ENCODE measurements at places on chromosomes 11 and 22.
A peak's percentile ranks its signal among the peaks of the same experiment; 100 is the strongest.

- DNase-seq: peak; percentile 69
These were observed 12.9 kb downstream of the TSPAN32 start for GRCh38 chr11:2314525-2315394.

GRCh38 chr22:36770513-36771231 is 5.2 kb downstream of the IFT27 start:
- DNase-seq: no peak

DNA sequence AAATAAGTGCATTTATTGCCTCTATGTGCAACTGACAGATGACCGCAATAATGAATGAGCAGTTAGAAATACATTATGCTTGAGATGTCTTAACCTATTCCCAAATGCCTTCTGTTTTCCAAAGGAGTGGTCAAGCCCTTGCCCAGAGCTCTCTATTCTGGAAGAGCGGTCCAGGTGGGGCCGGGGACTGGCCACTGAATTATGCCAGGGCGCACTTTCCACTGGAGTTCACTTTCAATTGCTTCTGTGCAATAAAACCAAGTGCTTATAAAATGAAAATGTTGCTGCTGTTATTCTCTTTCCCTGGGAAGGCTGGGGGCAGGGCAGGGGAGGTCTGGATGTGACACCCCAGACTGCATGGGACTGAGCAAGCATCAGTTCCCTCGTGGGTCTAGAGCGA is 11.0 kb downstream of the NEFH start:
- no peak for DNase-seq

- peak; percentile 54 for DNase-seq
These were observed at the start of gene POGLUT3 for GRCh38 chr11:108498046-108498815. POGLUT3 (minus strand) TSS chr11:108498384; CDS start chr11:108498366, 18 bp downstream.

- DNase-seq: peak; percentile 57
These were observed 189.8 kb downstream of the KIRREL3 start for GRCh38 chr11:126810776-126811175.

DNA sequence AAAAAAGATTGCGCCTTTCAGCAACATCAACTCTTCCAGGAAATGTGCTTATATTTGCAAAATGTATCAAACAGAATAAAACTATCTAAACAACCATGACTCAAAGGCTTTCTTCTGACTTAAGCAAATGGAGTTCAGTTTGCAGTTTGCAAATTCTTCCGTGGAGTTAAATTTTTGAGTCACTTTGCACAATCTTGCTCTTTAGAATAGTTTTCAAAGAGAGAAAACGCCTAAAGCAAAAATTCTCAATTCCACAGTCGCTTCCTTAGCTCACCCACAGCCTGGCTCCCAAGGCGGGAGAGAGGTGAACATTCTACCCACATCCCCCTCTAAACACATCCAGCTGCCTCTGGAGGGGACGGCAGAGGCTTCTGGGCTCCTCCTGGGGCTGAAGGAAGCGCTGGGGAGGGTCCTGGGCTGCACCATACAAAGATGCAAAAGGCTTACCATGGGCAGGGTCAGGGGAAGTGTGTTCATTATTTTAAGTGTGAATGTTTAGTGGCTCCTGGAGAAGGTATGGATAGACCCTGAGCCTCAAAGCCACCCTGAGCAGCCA is 1487.3 kb downstream of the TBC1D22A start:
- no peak for DNase-seq

GRCh38 chr11:117744471-117745150 is 52.4 kb downstream of the DSCAML1 start:
- no peak for DNase-seq

DNA sequence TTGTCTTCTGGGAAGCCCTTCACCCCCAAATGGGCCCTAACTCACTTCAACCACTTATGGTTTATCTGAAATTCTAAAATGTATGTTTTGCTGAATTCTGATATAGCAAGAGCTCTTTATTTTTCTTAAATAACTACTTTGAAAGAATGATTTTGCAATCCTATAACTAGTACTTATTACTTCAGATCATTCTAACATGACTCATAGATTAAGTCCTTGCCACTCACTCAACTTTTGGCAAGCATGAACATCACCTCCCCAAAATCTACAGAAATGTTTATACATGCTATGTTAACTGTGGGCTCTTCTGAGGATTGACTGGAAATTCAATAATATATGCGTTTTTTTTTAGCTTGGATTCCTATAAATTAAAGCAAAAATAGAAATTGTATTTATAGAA is 367.4 kb upstream of the FAT3 start:
- DNase-seq: no peak

DNA sequence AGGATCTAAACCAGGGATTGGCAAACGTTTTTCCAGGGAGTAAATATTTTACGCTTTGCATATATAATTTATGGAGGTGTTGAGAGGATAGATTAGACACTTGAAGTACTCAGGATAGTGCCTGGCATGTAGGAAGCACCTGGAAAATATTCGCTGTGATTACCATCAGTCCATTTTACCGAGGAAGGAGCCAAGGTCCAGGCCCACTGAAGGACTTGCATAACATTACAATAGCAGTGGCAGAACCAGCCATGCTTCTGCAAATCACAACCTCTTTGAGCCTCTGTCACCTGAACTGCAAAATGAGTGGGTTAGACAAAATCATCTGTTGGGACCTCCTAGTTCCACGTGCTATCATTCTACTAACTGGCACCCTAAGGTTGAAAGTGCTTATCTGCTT is 5.4 kb downstream of the FUT4 start:
- DNase-seq: no peak

DNA sequence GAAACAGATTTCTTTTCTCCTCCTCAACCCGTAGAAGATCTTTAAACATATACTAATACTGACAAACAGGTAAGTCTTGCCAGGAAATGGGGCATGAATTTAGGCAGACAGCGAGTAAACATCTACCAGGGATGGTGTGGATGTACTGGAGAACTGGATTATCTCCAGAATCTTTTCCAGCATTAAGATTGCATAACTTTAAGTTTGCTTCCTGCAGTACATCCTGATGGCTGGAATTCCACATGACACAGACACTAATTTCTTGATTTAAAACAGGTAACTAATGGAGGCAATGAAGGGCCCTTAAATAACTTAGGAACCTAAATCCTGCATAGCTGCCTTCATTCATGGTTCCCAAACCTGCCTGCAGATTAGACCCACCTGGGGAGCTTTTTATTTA is 40.7 kb downstream of the JHY start:
- DNase-seq: no peak

DNA sequence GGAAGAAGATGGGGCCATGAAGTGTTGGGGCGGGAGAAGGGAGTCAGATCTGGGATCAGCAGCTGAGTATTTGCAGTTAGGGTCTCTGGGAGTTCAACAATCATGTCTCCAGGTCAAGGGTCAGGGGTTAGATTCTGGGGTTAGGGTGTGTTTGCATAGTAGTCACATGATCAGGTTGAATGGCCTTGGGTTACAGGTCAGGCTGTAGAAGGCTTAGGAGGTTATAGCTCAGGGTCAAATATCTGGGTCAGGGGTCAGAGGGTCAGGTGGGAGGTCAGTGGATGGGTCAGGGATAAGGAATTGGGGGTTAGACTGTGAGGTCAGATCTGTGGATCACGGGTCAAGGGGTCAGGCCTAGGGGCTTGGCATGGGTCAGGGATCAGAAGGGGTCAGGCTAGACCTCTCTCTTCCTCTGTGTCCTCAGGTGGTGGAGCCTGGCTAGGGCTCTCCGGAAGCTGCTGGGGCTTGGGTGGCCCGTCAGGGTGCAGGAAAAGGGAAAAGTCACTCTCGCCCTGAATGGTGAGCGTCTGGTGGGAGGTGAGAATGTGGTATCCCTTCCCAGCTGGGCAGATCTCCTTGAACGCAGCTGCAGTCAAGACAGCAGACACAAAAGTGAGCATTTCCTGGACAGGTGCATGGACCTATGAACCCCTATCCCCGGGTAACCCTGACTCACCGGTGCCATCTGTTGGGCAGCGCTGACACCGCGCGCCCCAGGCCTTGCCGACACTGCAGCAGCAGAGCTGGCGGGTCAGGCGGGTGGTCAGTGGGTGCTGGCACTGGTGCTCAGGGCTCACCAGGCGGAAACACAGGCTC is 6.4 kb downstream of the LTBP3 start:
- DNase-seq: no peak

DNA sequence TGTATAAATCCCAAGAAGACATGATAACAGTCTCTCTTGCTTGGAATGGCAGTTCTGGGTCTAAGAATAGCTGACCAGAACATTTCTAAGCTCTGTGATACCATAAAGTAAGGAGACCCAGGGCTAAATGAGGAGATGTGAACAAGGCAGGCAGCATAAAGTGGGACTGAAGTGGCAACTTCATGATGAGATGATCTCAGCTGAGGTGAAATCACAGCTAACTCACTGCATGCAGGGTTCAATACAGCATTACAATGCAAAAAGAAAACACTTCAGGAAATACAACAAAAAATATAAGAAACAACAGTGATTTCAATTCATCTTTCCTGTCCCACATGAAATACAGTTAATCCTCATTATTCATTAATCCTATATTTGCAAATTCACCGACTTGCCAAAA is 44.6 kb downstream of the MRE11 start:
- no peak for DNase-seq

DNA sequence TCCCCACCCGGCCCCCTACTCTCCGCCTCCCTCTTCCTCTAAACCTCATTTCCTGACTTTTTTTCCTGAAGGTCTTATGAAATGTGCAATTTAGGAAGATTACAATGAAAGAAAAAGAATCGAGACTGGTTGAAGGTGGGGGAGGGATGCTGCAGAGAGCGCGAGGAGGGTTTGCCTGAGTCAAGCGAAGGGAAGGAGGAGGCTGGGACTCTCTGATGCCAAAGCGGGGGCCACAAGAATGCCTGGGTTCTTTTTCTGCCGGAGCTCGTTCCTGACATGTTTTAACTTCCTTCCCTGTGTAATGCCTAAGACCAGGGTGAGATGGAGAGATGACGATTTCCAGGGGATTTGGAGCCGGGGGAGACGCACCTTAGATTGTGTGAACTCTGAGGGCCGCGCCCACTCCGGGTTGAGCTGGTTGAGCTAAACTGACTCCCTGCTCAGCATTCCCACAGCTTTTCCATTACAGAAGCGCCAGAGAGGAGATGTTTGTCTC is 270.5 kb upstream of the SORL1-AS1 start:
- DNase-seq: no peak

GRCh38 chr11:46554213-46555147 is 39.3 kb downstream of the AMBRA1 start:
- no peak for DNase-seq

- DNase-seq: peak; percentile 58
These were observed 24.2 kb downstream of the SGSM3 start for GRCh38 chr22:40394607-40395006.

- DNase-seq: peak; percentile 26
These were observed 57.2 kb downstream of the PPFIBP2 start for GRCh38 chr11:7570938-7571521.

DNA sequence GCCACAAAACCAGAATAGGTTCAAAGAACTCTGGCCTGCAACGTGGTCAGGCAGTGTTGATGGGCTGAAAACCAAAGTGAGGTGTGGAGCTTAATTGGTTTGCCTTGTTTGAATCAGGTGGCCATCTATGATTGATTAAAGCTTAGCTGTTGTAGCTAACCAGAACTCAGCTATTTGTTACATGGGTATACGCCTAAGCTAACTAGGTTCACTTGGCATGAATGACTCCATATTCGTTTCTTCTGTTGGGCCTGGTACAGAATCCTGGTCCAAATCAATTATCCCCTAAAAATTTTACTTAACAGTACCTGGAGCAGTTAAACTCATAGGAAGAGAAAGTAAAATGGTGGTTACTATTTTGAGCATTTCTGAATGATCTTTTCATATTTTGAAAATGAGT is 7.7 kb upstream of the BAIAP2L2 start:
- no peak for DNase-seq

DNA sequence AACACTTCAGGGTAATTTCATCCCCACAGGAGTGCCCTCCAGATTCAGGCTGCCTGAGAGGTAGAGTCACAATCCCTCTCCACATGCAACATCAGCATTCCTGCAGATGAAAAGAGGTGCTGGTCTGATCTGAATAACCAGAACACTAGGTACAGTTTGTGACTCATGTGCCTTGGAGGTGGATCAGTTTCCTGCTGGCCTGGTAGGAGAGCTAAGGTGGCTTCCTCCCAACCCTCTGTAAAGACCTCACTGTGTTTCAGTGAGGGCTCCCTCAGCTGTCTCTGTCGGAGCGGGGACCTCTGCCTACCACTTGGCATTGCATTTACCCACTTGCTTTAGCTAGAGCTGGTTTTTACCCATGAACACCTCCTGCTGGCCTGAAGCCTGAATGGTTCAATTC is 7.6 kb downstream of the OR9G1 start:
- DNase-seq: no peak

DNA sequence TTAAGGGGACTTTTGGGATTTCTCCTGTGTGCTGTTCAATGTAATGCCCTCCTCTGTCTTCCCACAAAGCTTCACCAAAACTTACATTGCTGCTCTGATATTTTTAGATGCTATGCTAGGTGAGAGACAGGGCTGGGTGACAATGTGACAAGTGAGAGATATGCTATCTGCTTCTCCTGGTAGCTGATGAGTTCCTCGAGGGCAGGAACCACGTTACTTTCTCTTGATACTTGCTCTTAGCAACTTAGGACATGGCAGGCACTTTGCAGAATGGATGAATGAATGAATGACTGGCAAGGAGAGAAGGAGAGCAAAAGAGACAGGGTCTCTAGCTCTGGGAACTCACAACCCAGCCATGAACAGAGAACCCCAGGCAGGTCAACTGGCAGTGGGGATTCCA is 115.4 kb downstream of the C11orf58 start:
- DNase-seq: no peak

DNA sequence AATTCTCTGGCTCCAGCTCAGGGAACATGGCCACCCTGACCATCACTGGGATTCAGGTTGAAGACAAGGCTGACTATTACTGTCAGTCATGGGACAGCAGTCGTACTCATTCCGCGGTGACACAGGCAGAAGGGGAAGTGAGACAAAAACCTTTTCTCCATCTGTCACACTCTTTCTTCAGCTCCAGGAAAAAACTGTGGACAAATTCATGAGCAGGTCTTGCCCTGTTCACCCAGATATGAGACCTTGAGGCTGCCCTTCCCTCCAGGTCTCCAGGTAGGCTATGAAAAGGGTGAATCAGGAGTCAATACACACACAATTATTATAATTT is 39.4 kb upstream of the GGTLC2 start:
- DNase-seq: no peak

GRCh38 chr22:27919942-27920755 is 1.1 kb upstream of the PITPNB start:
- DNase-seq: peak; percentile 17

GRCh38 chr11:61671527-61671926 is 8.7 kb upstream of the DAGLA start:
- no peak for DNase-seq

DNA sequence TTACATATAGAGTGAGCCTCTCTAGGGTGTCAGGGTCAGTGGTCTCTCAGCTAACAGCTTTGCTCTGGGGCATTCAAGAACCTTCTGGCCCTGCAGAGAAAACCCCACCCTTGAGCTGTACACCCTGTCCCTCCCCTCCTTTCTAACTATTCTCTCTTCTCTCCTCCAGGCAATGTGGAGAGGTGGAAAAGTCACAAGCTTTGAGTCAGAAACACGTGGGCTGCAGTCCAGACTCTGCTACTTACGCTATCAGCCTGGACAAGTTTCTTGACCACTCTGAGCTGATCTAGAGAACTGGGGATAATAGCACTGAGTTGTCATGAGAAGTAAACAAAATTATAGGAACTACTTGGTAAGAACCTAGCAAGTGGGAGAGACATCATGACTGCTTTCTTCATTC is 10.7 kb upstream of the FAM83F start:
- no peak for DNase-seq
